Caudate nucleus (tissue), 63 donors: ENCODE measurements at places on chromosomes 12 and 14.

GRCh38 chr12:59314209-59314608, 281.6 kb upstream of the SLC16A7 start:
- DNase-seq, result no peak

DNA sequence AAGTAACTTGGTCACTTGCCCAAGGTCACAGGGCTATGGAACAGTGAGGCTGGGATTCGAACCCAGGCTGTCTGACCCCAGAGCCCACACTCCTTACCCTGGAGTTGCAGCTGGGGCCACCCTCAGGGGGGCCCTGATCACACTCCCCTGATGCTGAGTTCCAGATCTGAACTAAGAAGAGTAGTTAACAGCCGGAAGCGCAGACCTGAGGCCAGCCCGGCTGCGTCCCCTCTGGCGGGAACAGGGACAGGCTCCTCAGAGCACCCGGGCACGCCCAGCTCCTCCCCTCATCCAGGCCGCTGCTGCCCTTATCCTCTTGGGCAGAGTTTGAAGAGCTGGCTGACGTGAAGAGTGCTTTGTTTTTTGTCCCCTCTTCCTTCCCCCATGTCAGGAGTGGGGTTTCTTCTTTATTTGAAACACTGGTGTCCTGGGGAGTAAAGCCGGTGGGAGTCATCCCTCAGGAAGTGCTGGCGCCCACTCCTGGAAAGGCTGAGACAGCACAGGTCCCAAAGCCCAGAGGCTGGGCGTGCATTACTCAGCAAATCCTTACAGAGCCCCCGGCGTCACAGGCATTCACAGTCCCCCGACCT, 8.7 kb downstream of the PHB2 start:
- no peak for DNase-seq

DNA sequence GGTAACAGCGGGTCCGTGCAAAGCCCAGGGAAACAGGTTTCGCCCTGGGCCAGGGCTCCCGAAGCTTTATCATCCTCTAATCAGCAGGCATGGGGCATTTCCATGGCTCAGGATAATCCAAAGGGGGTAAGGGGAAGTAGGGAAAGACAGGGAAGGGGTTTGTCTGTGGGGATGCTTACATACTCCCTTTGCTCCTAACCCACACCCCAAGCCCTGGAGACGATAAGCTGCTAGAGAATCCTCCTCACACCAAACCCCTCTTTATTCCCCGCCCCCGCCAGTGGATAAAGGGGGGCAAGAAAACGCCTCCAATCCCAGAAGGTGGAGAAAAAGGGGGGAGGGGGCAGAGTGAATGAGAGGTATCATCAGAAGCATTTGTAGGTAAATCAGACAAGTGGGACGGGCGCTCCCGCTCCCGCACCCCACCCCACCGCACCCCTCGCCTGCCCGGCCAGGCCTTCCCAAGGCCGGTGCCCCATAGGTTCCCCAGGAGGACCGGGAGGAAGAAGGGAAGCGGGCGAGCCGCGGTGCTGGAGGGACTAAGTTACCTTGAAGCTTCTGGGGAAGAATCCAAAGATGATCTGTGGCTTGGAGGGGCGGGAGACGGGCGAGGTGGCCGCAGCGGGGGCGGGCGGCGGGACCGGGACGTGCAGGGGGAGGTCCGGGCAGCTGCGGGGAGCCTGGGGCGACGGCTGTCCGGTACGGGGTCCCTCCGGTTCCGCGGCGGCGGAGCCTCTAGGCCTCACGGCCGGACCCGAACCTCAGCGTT, 762 bp downstream of the PPP2R5E start:
- DNase-seq, result no peak

DNA sequence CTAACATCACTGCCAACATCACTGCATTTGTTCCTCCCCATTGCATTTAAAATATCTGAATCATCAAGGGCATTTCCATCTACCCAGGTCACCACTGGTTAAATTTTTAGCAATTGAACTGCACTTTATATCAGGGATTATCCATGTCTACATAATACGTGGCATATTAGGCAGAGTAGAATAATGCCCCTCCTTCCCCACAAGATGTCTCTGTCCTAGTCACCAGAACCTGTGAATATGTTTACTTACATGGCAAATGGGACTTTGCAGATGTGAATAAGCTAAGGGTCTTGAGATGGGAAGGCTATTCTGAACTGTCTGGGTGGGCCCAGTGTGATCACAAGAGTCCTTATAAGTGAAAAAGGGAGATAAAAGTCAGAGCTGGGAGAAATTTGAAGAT, 181.7 kb upstream of the ARID2 start:
- no peak for DNase-seq

GRCh38 chr12:123905319-123905925, 67.2 kb downstream of the CCDC92 start:
- no peak for DNase-seq

DNA sequence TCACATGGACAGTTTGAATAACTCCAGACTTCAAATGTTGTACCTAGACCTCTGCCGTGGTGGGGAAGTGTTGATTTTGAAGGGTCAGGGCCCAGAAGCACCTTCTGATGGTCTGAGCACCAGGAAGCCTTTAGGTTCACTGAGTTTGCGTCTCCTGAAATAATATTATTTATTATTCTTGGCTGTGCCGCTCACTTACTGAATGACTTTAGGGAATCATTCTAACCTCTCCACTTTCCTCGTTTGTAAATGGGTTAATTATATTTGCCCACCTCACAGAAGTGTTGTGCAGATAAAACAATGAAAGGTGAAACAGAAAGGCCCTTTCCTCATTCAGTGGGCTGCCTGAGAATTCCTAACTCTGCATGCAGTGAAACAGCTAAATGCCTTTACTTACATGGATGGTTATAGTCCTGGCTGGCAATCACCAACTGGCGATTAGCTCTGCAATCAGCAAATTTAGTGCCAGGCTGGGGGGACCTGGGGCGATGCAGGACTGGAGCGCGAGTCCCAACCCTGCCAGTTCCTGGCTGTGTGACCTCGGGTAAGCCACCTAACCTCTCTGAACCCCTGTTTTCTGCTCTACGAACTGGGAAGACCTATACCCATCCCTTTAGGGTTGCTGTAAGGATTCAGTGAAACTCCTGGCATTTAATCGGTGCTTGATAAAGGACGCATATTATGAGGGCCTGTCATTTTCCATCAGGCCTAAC, 57.5 kb downstream of the MAP1LC3B2 start:
- DNase-seq, result no peak

- DNase-seq, result no peak
These were observed 17.8 kb downstream of the KCNMB4 start for GRCh38 chr12:70383886-70384285.

DNA sequence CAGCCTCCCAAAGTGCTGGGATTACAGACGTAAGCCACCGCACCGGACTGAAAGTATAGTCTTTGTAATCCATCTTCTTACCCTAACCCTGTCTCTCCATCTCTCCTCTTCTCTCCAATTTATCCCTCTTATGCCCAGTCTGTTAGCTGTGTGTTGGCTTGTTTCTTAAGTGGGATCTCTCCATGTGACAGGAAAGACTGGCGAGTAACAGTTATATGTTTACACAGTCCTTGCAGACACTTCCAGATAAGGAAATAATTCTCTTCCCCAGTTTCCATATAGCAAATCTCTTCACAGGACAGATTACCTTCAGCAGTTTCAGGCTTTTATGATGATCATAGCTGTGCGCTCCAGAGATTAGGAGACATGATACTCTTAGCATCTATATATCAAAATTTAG, 16.0 kb upstream of the DIP2B start:
- DNase-seq, result no peak

GRCh38 chr14:76385435-76385834, 9.5 kb downstream of the ESRRB start:
- DNase-seq, result no peak

- DNase-seq, result no peak
These were observed 7.8 kb downstream of the CRACR2A start for GRCh38 chr12:3745152-3745551.

DNA sequence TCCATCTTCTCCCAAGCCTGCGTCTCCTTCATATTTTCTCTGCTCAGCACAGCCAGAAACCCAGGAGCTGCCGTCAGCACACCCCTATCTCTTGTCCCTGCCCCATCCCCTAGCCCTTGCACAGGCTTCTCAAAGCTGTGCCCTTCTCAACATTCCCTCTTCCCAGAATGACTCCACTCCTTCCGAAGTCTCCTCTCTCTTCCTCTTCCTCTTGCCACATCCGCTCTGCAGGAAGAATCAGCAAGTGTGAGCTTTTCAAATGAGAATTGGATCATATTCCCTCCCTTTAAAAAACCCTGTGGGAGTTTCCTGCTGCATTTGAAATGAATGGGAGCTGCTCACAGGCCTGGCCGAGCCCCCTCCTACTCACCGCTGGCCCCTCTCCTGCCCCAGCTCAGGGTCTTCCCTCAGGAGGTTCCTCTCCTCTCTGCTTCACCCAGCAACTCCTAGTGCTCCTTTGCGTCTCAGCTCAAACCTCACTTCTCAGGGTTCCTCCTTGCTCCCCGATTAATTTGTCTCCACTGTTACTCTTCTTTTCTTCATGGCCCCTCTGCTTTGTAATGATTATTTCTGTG, 528.5 kb upstream of the CCDC196 start:
- DNase-seq, result no peak

DNA sequence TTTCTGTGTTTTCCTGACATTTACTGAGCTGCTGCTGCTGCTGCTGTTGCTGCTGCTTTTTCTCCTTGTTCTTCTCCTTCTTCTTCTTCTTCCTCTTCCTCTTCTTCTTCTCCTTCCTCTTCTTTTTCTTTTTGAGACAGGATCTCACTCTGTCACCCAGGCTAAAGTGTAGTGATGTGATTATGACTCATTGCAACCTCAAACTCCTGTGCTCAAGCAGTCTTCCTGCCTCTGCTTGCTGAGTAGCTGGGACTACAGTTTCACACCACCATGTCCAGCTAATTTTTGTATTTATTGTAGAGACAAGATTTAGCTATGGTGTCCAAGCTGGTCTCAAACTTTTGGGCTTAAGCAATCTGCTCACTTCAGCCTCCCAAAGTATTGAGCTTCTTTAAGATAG, 95.8 kb downstream of the TMTC3 start:
- no peak for DNase-seq

DNA sequence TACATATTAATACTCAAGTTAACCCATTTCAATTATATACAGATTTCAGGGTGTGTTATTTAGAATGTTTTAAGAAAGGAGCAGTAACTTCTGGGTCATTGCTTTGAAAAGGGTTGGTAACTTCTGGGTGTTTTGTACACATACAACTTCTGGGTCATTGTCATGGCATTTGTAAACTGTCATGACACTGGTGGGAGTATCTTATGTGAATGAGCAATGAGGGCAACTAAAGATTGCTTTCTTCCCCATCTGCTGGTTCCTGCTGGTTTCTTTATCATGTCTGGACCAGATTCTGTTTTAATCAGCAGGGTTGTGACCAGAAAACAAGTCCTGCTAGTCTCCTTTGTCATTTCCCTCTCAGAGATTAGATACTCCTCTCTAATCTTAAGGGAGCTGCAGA, 713.3 kb downstream of the LRFN5 start:
- DNase-seq, result no peak

DNA sequence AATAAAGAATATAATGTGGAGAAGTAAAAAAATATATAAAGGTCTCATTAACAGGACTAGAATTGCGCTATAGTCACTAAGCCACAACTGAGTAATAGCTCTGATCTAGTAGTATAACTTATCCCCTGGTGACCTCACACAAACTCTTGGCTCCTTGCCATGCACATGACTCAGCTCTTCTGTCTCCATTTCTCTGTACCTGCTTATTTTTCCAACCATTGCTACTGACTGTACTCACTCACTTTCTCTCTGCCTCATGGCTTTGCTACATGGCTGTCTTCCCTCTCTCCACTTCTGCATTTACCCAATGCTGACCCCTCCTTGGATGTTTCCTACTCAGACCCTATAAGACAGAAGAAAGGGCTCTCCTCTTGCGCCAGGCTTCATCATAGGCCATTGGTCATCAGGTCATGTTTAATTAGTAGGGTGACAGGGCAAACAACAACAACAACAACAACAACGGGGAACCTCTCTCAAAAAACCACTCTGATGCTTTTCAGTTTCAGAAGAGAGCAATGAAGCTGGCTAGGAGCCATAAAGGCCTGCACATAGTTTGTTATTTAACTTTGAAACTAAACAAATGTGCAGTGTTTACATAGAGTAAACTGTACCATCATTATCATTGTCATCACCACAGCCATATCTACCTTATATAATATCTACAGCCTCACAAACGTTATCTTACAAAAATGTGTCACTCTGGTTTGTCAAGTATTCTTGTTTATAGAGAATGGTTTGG, 25.6 kb upstream of the KRAS start:
- DNase-seq, result no peak

GRCh38 chr12:91140026-91140931, 29.0 kb upstream of the LUM start:
- DNase-seq, result no peak

- DNase-seq, result no peak
These were observed 127.5 kb downstream of the TGFB3 start for GRCh38 chr14:75854111-75854799.

DNA sequence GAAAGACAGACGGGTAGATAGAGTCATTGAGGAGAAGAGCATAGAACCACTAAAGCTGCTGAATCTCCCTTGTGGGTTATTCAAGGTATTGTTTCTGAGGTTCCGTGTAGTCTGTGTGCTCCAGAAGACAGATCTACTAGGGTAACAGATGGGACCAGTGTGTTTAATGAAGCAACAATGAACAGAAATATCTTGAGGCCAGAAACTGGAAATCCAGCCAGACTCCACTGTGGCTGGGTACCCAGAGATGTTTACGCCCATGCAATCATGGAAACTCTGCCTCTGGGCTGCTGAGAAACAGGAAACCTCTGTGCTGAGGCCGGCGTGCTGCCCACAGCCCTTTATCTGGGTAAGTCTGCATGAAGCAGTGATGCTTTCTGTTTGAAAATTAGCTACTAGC, 8.3 kb downstream of the PROX2 start:
- DNase-seq, result peak; percentile 38

GRCh38 chr14:88208858-88209257, 114.2 kb downstream of the KCNK10 start:
- DNase-seq, result no peak

GRCh38 chr14:81256289-81256960, 35.7 kb upstream of the GTF2A1 start:
- no peak for DNase-seq

DNA sequence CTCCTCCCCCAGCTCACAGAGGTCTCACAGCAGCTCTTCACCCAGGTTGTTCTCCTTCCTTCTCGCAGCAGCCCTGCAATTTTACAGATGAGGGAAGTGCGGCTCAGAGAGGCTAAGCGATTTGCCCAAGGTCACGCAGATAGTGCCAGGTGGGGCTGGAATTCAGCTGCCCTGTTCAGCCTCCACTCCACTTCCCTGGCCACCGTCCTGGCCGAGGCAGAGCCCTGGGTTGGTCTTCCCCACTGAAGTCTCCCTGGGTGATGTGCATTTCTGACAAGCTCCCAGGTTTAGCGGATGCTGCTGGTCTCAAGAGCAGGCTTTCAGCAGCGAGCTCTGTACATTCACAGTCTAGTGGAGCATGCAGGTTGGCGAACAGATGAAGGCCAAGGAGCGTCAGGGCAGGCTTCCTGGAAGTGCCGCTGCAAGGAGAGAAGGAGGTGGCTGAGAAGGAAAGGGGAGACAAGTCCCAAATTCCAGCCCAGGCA, 28.9 kb upstream of the EML1 start:
- no peak for DNase-seq

DNA sequence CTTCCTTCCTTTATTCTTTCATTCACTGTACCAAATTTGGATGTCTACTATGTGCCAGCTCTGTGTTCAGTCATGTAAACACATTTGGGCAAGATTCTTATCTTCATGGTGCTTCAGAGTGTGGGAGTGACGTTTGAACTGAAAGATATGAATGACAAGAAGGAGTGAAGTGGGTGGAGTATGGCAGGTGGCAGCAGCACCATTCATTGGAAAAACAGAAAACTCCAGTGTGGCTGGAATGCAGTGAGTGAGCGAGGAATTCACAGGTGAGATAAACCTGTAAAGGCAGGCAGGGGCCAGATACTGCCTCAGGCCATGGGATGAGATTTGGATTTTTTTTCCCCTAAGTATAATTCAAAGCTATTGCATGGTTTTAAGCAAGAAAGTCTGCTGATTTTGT, 140.7 kb upstream of the CCDC198 start:
- no peak for DNase-seq
